ENCODE measurements at places on chromosomes 4 and X.

DNA sequence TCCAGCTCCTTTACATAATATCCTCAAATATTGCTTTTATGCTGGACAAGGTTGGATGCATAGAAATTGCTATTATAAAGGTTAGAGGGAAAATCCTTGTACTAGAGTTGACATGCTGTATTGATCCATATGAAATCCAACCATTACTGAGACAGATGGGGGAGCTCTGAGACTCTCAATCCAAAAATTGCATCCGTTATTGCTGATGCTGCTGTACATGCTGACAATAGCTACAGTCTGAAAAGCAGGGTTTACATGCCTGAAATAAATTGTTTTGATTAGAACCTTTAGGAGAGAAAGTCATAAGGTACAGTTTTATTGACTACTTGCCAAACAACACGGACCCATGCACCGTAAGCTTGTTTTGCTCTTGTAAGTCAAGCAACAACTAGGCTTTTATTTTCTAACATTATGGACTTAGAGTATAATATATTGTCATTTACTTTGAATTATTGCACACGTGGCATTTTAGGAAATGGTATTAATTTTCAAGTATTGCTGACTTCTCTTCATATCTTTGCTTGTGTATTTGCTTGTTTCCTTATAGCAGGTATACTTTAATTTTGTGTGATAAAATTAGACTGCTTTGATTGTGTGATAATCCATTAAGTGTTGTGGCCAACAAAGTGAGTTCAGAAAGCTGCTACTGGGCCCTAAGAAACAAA is 1365.2 kb downstream of the STIM2 start:
- DNase-seq: no peak

DNA sequence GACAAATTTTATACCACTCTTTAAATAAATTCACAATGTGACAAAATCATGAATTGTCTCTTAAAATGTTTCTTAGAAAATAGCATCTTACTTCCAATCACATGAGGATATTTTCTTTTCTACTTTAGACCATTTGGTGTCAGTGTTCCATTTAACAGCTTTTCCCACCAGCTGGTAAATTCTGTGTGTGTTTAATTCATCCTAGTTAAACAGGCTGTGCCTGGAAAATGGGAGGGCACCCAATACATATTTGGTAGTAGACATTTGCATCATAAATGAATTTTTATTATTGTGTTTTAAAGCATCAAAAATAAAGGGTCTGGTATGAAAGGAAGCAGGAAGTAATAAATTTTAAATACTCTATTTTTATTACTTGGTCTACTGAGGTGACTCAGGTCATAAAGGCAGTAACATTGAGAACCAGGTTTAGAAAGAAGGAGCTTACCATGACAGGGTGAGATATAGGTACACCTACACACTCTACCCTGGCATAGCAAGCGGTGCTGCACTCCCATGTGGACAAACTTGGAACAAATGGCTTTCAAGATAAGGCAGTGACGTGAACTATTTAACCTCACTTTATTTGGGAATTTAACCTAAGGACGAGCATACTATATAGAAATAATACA is 344.5 kb downstream of the BMPR1B start:
- DNase-seq: no peak

GRCh38 chrX:124917011-124917410 is 402.7 kb upstream of the TEX13C start:
- DNase-seq: no peak

GRCh38 chr4:25827897-25828296 is 34.9 kb downstream of the SEL1L3 start:
- no peak for DNase-seq
